ENCODE measurements at places on chromosomes 3 and 15.

- DNase-seq, result no peak
Measured at GRCh38 chr15:35630985-35631384, 85.0 kb upstream of the DPH6 start.

DNA sequence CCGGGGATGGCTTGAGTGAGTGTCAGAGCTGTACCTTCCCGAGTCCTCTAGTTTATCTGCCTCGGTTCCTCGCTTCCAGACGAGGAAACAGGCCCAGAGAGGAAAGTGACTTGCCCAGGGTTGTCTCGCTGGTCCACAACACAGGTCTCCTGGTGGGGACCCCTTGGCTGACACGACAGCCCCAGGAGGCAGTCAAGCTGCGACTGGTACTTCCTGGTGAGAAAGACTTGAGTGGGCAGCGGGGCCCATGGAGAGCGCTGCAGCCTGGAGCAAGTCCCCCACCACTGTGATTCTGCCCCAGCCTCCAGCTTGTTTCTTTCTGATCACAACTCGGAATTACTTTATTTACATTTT, 600 bp upstream of the CHRNA5 start:
- DNase-seq, result no peak

- DNase-seq, result no peak
Measured at GRCh38 chr15:62307551-62307950, 142.5 kb upstream of the C2CD4B start.

- DNase-seq, result no peak
Measured at GRCh38 chr3:134803051-134803505, 8.0 kb downstream of the EPHB1 start.

DNA sequence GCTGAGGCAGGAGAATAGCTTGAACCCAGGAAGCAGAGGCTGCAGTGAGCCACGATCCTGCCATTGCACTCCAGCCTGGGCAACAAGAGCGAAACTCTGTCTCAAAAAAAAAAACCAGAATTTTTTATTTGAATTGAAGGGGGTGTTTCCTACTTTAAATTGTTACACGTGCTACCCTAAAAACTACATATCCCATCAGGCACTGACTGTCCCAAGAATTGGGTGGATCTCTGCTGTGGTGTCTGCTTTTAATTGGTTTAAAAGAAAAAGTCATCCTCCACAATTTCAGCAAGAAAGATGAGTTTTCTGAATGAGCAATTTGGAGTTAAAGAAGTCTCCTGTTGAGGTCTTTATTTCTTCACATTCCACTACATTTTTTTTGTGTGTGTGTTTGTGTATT, 2.1 kb downstream of the PDIA3 start:
- no peak for DNase-seq

DNA sequence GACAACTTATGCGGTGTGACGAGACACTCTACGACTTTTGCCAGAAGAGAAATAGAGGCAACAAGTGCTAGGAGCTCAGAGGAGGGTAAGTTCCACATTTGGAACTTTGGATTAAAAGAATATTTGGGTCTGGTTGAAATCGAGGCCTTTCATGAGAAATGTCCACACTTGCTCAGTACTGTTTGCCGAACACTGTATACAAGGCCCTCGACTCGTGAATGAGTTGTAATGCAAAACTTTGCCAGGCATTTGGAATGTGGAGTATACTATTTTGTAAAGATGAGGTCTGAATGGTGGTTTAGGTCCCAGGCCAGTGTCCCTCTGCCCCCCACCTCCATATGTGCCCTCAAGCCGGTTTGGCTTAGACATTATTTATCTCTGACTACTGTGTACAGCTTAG, 73.9 kb downstream of the IGF1R start:
- no peak for DNase-seq

- no peak for DNase-seq
Measured at GRCh38 chr3:158782283-158782989, 19.4 kb upstream of the MFSD1 start.

GRCh38 chr15:97899981-97900380, 60.5 kb upstream of the ARRDC4 start:
- DNase-seq, result no peak

DNA sequence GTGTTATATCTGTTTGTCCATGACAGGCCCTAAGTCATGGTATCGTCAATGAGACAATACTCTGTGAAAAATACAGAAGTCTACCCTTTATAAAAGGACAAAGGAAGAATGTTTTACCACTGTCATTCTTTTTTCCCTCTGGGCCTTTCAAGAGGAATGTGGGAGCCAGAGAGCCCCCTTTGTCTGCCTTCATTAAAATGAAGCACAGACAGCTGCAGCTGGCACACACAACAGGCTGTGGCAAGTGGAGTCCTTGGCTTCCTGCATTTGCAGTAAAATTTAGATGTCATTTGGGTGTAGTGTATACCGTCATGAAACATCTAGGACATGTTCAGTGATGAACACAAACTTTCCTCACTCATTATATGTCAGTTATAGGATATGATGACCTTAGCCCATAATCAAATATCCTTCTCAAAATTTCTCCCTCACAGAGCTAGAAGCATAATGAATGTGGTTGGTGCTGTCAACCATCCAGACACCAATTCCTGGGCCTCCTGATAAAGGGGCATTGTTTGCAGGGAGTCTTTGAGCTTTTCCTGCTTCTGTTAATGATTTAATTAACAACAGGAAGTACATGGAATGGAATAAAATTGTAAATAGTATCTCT, 76.4 kb downstream of the DHX36 start:
- DNase-seq, result no peak

DNA sequence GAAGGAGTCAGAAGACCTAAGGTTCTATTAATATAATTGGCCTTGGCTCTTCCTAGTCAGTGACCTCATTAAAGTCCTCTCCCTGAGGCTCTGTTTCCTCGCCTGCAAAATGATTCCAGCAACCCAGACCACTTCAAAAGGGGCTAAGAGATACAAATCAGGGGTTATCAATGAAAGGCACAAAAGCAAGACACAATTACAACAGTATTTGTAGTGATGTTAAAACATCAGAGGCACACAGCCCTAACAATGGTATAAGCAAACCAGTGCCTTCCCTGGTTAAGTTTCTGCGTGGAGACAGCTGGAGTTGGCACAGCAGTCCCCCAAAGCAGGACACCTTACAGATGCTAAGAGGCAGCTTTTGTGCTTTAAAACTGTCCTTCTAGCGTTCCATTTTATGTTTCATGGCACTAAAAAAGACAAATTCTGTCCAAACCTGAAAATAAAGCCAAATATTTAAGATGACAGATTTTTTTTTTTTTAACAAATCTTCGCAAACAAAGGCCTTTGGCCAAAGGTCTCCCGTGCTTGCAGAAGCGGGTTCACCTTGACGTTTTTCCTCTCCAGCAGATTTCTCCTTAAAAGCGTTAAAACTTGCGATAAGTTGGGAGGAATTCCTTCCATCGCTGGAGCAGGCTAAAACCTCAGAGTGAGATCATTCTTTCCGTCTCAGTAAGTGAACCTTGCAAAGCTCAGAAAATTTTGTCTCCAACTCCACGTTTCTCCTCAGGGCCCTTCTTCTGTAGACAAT, 999 bp downstream of the ZNF280D start:
- DNase-seq, result no peak

Measured in stimulated activated CD8-positive, alpha-beta memory T cell treated with anti-CD3 and anti-CD28 coated beads, Interleukin-7, amount 100 ng/mL, for 1 hour (primary cell).